ENCODE measurements at places on chromosomes 3 and 15.

DNA sequence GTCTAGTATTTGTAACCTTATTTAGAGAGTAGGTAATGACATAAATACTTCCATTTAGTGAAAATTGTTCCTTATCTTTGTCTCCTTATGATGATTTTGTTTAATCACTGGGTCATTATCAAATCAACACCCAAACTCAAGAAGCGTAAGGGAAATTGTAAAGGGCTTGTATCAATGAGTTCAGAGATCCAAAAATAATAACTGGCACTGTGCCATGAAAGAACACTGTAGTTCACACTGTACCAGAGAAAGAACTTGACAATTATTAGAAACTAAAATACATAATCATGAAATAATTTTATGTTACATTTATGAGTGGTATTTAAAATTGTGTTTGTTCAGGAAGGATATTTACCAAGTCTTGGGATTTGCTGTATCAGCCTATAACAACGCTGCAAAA lies 895.4 kb downstream of the FHIT start:
- no peak for DNase-seq
- no peaks in the 10 kb centered on the region for H3K36me3 ChIP-seq
- H3K4me3 ChIP-seq: no peak overlapping the region
- no peaks in the 10 kb centered on the region for H3K27me3 ChIP-seq
- H3K27ac ChIP-seq: no peak overlapping the region
- no peaks in the 10 kb centered on the region for H3K4me1 ChIP-seq

GRCh38 chr3:30934208-30934550 lies 39.7 kb upstream of the GADL1 start:
- no peak overlapping the region for H3K27ac ChIP-seq
- H3K4me1 ChIP-seq: no peaks in the 10 kb centered on the region
- H3K36me3 ChIP-seq: no peaks in the 10 kb centered on the region
- DNase-seq: peak; percentile 5
- no peaks in the 10 kb centered on the region for H3K27me3 ChIP-seq
- no peak overlapping the region for H3K4me3 ChIP-seq

DNA sequence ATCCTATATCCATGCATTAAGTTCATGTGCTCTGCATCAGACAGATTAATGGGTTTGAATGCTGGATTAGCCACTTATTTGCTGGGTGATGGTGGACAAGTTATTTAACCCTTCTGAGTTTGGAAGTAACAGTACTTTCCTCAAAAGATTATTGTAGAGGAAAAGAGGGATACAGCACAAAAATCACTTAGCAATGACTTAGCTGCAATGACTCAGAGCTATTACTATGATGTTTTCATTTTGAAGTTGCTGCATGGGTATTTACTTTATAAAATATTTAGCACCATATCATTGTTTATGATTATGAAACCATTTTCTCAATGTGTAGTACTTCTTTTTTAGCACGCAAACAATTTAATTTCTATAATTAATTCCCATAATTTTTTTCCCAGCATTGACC lies 248.4 kb downstream of the MYRIP start:
- no peak for DNase-seq
- no peak overlapping the region for H3K27ac ChIP-seq
- no peaks in the 10 kb centered on the region for H3K4me1 ChIP-seq
- no peak overlapping the region for H3K4me3 ChIP-seq
- H3K27me3 ChIP-seq: no peaks in the 10 kb centered on the region

DNA sequence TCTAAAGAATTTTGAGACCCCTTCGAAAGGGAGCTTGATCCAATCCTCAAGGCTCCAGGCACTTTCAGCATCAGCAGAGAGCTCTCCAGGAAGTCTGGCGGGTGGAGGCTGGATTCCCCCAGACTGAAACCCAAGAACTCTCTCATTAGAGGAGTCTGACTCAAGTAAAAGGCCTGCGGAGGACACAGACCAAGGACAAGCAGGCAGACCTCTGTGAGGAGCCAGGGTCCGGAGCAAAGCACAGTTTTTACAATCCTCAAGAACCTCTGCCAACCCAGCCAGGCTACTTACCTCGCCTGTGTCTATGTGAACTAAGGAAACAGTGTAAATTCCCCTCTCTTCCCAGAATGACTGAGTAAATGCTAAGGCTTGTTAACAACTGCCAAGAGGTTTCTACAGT lies 86.2 kb downstream of the FBN1 start:
- no peak overlapping the region for H3K27ac ChIP-seq
- no peaks in the 10 kb centered on the region for H3K27me3 ChIP-seq
- H3K36me3 ChIP-seq: no peaks in the 10 kb centered on the region
- H3K4me1 ChIP-seq: no peaks in the 10 kb centered on the region
- H3K4me3 ChIP-seq: no peak overlapping the region

- no peak overlapping the region for H3K4me3 ChIP-seq
- no peaks in the 10 kb centered on the region for H3K4me1 ChIP-seq
- H3K36me3 ChIP-seq: no peaks in the 10 kb centered on the region
- no peak overlapping the region for H3K27ac ChIP-seq
- DNase-seq: no peak
- H3K27me3 ChIP-seq: no peaks in the 10 kb centered on the region
These were observed 596.7 kb downstream of the PDCD6IP start for GRCh38 chr3:34394978-34395748.

DNA sequence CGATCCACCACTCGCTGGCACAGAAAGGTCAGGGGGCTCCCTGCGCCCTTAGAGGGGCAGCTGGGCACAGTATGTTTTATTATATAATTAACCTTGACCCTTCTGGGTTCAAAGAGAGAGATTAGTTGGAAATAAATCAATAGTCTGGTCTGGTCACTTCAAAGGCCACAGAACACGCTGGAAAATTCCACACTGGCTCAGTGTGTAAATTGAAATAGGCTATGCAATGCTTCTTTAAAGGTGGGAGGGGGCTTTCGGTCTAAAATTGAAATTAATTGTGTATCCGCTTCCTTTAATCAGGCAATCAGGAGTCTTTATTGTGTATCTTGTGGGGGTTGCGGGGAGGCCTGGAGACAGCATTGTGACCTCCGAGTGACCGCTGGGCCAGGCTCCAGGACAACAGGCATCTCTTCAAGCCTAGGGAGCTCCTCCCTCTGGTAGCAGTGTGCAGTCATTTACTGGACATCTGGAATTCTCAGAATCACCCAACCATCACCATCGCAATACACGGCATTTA lies 8.0 kb downstream of the RNU5B-1 start:
- H3K36me3 ChIP-seq: no peaks in the 10 kb centered on the region
- peaks cover 3% of the 10 kb centered on the region for H3K4me1 ChIP-seq
- no peak overlapping the region for H3K4me3 ChIP-seq
- H3K27ac ChIP-seq: no peak overlapping the region
- no peak for DNase-seq

DNA sequence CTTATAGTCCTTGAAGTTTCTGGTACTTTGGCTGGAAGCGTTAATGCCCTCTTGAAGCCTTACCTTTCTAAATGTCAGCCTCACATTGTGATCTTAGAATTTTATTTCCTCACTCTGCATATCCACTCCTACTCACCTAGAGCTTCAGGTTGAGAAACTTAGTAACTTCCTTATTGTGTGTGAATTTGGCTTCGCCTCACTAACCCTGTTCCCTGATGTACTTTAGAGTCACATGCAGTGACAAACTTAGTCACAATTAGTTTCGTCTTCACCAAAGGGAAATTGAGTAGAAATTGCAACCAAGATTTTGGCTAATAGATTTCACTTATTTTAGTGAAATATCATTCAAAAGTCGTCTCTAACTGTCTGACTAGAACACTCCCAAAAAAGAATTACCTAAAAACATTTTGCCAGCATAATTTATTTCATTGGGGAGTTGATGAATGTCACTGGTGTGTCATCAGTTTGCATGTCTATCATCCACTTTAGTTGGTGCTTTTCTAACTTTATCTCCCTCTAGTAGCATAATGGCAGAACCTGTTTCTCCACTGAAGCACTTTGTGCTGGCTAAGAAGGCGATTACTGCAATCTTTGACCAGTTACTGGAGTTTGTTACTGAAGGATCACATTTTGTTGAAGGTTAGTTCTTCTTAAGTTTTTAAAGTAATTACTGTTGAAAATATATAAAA lies 960 bp downstream of the MFN1 start:
- peak overlapping the region; percentile 82 for H3K4me3 ChIP-seq
- H3K27ac ChIP-seq: no peak overlapping the region
- no peaks in the 10 kb centered on the region for H3K4me1 ChIP-seq
- no peaks in the 10 kb centered on the region for H3K36me3 ChIP-seq
- no peak for DNase-seq
- H3K27me3 ChIP-seq: no peaks in the 10 kb centered on the region

- H3K27me3 ChIP-seq: no peaks in the 10 kb centered on the region
- H3K4me1 ChIP-seq: peaks cover 16% of the 10 kb centered on the region
- H3K36me3 ChIP-seq: no peaks in the 10 kb centered on the region
These were observed 559.4 kb downstream of the NR2F2 start for GRCh38 chr15:96889734-96890480.

- no peaks in the 10 kb centered on the region for H3K36me3 ChIP-seq
- DNase-seq: no peak
- H3K27me3 ChIP-seq: no peaks in the 10 kb centered on the region
- no peak overlapping the region for H3K4me3 ChIP-seq
- H3K4me1 ChIP-seq: no peaks in the 10 kb centered on the region
- no peak overlapping the region for H3K27ac ChIP-seq
These were observed 6.1 kb downstream of the EPB42 start for GRCh38 chr15:43214592-43215295.

DNA sequence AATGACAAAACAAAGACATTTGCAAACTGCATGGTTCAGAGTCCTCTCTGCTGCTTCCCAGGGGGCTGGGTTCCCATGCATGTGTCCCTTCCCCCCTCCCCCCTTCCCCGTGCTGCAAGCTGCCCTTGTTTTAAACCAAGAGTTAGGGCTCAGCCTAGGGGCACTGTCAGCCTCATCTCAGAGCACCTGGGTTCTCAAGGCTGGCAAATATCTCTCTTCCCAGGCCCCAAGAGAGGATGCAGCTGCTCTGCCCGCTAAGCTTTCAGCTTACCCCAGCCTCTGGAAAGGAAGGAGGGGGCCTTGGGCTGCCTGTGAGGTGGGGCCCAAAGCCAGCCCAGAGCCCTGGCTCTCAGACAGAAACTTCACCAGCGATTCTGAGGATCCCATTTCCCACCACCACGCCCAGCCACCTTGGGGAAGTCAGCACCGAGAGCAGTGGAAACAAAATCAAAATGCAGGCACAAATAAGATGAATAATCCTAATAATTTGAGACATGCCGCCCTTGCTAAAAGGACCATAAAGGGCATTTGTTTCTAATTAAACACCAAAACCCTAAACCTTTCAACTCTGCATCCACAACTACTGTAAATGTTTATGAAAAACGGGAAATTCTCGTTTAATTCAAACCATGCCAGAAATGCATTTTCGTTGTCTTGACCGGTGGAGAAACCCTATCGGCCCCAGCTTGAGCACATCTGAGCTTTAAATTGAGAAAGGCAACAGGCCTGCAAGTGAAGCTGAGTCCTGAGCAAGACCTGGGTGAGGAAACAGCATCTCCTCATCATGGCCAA lies 67.7 kb upstream of the WNT5A start:
- peak; percentile 36 for DNase-seq
- H3K27ac ChIP-seq: no peak overlapping the region
- H3K4me1 ChIP-seq: peaks cover 13% of the 10 kb centered on the region

DNA sequence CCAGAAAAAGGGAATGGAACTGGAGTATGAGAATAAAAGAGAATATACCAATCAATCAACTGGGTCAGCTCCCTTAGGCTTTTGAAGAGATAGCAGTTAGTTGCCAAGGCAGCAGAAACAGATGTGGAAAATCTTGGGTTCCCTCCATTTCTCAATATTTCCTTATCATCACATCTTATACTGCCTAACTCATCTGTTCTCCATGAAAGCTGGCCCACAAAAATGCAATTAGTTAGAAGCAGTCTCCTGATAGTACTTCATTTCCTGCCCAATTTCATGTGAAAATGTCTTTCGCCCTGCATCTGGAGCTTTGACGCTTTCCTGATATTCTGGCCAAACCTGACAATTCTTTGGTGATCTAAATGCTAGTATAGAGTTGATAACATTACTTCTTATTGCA lies 30.1 kb upstream of the SPTSSB start:
- H3K4me1 ChIP-seq: no peaks in the 10 kb centered on the region
- no peak for DNase-seq
- no peak overlapping the region for H3K4me3 ChIP-seq
- H3K36me3 ChIP-seq: no peaks in the 10 kb centered on the region
- H3K27me3 ChIP-seq: no peaks in the 10 kb centered on the region
- no peak overlapping the region for H3K27ac ChIP-seq

- H3K4me3 ChIP-seq: no peak overlapping the region
- DNase-seq: no peak
- no peaks in the 10 kb centered on the region for H3K4me1 ChIP-seq
- no peaks in the 10 kb centered on the region for H3K27me3 ChIP-seq
- no peak overlapping the region for H3K27ac ChIP-seq
These were observed 36.2 kb upstream of the COL8A1 start for GRCh38 chr3:99602183-99602582.

DNA sequence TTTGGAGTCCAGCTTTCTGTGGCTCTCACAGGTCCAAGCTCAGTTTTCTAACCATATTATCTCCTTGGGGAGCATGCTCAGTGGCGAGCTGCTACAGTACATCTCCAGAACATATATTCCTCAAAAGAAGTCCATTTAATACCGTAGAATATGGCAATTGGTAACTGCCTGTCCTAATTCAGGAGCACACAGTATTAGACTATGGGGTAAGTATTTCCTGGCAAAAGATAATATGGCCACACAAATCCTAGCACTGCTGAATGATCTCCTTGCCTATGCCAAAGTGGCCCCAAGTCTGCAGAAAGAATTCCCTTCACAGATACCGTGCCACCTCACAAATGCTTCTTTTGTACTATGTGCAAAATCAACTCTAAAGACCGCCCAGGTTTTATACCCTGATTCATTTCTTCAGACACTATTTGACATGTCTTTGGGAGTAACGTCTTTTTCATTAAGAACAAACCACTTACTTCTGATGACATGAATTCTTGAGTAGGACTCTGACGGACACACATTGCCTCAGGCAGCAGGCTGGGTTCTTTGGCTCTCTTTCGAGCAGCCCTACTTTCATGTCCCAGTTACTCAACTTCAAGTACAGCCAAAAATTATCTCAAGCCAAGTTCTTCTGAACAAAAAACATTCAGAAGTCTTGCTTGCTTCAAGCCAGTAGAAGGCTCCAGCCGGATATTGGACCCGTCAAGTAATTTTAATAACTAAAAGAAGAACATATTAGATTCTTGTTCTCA lies 368.3 kb upstream of the DCBLD2 start:
- H3K4me3 ChIP-seq: no peak overlapping the region
- no peak for DNase-seq
- H3K36me3 ChIP-seq: no peaks in the 10 kb centered on the region
- H3K27me3 ChIP-seq: no peaks in the 10 kb centered on the region
- no peak overlapping the region for H3K27ac ChIP-seq

DNA sequence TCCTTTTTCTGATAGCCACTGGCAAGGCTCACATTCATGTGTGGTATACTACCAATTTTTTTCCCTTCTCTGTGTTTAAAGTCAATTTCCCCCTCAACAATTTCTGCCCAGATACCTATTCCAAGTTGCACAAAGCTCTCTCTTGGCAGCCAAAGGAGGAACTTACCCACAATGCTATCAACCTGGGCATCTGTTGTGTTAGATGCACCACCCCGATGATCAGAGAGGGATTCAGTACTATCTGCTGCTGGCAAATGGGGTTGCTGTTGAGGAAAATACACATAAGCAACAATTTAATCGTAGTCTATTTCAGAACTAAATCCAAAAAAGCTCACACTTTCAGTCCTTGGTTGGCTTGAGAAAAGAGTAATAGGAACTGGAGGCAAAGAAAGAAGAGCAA lies 46.1 kb downstream of the AAGAB start:
- no peak for DNase-seq
- no peaks in the 10 kb centered on the region for H3K4me1 ChIP-seq
- no peak overlapping the region for H3K27ac ChIP-seq

Measured in H1 (cell line).